ENCODE measurements at places on chromosomes 12 and 14. TPM values are rescaled to one million over a fixed set of nuclear protein-coding genes. Genes with fewer than 3 reads are reported as not detected.

Gene CAPZA3
- not detected for total RNA-seq

Gene TAS2R9
- total RNA-seq, result 0.19 TPM

Gene AJUBA
- total RNA-seq, result not detected

Gene KRT85
- total RNA-seq, result not detected

Gene CHURC1
- 84.9 TPM for total RNA-seq

Gene SLIRP
- 204 TPM for total RNA-seq

Gene DBX2
- total RNA-seq, result not detected

Gene RDH11
- 147 TPM for total RNA-seq

Gene GTF2H3
- 72.3 TPM for total RNA-seq

Gene IL23A
- total RNA-seq, result 5.9 TPM

Gene OLR1
- total RNA-seq, result not detected

Gene HNF1A
- total RNA-seq, result not detected

Gene CNTN1
- total RNA-seq, result not detected

Gene NXPH4
- 4.2 TPM for total RNA-seq

Gene SPX
- total RNA-seq, result 787 TPM

Gene GCH1
- 136 TPM for total RNA-seq

Gene KRT82
- not detected for total RNA-seq

Measured in Karpas-422 (cell line).